Stimulated activated CD4-positive, alpha-beta T cell treated with anti-CD3 and anti-CD28 coated beads, Interleukin-15, amount 100 ng/mL, for 1 hour (primary cell): ENCODE measurements at places on chromosomes 1 and 21.

GRCh38 chr1:230068621-230068873 lies 1.5 kb downstream of the GALNT2 start:
- no peak for DNase-seq

DNA sequence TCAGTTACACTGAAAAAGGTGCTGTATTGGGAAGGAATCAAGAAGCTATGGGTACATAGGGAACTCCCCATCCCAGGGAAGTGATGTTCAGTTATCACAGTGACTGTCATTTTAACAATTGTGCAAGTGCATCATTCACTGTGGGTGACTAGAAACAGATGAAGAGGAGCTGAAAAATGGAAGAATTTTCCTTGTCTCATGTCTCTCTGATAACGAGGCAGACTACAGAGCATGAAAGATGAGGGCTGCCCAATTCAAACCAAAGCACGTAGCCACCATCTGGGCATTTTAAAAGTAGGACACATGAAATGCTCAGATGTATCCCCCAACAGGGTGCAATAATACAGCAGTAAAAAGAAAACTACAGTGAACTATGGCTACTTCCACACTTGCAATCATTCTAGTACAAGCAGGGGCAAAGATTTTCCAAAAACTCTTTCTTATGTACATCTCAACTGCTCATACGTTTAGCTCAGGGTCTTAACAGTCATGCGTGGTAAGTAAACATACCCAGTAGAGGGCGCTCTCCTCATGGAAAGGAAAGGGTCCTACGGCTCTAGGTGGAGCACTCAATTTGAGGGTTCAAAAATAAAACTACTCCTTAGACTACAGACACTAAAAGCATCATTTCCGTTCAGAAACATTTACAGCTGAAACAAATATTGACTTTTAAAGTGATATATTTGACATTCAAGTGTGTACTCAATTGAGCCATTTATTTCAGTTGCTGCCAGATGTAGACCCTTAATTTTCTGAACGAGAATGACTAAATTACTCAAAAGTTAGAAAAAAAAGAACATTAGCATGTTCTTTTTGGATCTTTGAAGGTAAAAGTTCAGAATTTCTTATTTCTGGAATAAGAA lies 143.2 kb downstream of the KCTD3 start:
- DNase-seq, result no peak

DNA sequence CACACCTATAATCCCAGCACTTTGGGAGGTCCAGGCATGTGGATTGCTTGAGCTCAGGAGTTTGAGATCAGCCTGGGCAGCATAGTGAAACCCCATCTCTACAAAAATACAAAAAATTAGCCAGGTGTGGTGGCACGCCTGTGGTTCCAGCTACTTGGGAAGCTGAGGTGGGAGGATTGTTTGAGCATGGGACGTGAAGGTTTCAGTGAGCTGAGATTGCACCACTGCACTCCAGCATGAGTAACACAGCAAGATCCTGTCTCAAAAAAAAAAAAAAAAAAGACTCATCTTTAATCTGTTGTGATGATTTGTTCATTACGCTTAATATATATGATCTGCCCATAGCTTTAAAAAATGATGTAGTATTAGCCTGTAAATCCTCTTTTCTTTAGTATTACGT lies 44.0 kb downstream of the OR10J1 start:
- no peak for DNase-seq

DNA sequence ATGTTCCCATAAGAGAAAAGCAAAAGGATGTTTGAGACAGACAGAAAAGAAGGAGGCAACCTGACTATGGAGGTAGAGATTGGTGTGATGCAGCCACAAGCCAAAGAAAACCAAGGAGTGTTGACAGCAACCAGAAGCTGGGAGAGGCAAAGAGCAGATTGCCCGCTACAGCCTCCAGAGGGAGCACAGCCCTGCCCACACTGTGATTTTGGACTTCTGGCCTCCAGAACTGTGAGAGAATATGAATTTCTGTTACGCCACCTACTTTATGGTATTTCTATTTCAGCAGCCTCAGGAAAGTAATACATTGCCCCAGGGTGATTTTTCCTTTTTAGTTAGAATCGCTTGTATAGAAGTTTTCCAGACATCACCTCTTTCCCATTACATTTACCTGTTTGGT lies 28.4 kb downstream of the SLAMF6 start:
- no peak for DNase-seq

DNA sequence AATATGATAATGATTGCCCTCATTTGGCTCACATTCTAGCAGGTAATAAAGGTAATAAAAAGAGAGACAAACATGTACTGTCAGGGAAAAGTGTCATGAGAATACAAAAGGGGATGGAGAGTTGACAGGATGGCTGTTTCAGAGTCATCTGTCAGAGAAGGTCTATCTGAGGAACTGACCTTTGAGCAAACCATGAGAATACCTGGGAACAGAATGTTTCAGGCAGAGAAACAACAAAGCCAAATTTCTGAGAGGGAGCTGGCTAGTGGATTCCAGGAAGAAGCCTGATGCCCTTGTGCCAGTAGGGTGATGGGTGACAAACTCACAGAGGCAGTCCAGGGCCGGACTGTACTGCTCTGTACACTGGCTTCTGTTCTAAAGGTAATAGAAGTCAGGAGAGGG lies 107.2 kb downstream of the C1orf21 start:
- DNase-seq, result no peak

DNA sequence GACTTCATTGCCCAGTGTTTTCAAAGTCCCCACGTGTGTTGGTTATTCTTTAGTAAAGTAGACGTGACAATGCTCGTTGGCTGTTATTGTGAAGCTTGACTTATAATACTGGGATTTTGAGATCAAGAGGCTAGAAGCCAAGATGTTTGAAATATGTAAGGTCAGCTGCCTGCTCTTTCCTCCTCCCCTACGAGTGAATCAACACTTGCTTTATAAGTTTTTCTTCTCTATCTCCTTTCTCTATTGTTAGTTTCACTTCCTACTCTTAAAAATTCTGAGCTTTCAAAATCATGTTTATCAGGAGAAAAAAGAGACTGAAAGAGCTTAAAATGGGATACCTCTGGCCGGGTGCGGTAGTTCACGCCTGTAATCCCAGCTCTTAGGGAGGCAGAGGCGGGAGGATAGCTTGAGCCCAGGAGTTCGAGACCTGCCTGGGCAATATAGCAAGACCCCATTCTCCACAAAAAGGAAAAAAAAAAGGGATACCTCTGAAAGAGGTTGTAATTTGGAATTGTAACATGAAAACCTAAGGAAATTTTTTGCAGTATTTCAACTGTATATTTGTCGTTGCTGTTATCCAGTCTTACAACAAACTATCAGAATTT lies 72.0 kb downstream of the EPB41 start:
- DNase-seq, result no peak

DNA sequence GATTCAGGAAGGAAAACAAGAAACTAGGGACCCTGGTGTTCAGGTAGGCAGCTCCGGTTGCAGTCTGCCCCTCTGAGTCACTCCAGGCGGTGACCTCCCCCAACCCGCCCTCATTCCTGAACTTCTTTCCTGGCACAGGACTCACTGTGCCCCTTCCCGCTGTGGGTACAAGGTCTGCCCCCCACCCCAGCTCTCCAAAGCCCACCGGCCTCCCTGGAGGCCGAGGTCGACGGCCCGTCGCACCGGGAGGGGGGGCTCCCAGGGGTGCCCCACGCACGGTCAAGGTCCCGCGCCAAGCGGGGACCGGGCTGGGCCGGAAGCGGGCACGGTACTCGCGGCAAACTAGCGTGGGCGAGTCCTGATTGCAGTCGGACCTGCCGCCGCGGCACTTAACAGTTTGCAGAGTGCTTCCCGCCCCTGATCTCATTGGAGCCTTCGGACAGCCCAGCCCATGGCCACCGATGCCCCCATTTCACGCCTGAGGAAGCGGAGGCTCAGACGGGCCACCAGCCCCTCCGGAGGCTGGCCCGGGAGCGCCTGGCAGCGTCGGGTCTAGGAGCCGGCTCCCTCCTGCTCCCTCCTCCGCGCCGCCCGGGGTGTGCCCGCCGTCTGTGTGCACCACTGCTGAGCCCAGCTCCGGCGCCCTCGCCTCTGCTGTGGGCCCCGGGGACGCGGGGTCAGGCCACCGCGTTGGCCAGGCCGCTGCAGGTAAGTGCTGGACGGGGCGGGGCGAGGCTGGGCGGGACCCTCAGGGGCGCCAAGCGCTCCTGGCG lies at the start of gene GJB3:
GJB3 (plus strand) TSS at position 144 of the 773 bp plus-strand sequence. CDS start 3,549 bp downstream, outside the sequence.
- DNase-seq, result no peak

GRCh38 chr1:232984577-232985425 lies 34.4 kb downstream of the NTPCR start:
- DNase-seq, result no peak

DNA sequence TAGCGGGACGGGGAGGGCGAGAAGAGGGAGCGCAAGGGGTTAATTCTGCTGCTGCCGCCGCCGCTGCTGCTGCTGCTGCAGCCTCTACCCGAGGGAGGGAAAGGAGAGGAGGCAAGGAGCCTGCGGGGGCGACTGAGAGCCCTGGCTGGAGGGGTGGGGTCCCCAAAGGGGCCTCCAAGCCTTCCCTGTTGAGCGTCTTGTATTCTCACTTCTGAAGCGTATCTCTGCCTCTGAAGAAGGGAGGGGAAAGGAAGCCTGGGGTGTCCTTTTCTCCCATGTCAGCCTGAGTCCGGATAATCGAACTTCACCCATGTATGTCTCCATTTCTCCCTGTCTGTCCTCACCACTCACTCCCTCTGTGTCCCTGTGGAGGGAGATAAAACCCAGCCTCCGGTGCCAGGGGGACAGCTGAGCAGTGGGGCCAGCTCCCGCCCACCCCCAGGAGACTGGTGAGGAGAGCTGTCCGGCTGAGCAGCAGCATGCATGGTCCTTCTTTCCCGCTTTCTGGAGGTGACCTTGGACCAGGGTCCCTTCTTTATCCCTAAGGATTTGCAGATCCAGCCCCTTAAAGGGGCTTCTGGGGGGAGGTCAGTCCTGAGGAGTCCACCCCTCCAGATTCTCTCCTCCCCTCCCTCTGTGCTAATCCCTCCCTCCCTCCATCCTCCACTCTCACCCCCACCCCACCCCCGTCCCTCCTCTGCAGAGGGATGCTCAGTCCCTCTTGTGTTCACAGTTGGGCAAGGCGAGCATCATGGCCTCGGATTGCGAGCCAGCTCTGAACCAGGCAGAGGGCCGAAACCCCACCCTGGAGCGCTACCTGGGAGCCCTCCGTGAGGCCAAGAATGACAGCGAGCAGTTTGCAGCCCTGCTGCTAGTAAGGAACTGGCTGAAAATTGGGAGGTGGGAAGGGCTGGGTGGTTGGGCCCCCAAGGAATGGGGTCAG lies 1.0 kb downstream of the NCDN start:
- DNase-seq, result no peak

DNA sequence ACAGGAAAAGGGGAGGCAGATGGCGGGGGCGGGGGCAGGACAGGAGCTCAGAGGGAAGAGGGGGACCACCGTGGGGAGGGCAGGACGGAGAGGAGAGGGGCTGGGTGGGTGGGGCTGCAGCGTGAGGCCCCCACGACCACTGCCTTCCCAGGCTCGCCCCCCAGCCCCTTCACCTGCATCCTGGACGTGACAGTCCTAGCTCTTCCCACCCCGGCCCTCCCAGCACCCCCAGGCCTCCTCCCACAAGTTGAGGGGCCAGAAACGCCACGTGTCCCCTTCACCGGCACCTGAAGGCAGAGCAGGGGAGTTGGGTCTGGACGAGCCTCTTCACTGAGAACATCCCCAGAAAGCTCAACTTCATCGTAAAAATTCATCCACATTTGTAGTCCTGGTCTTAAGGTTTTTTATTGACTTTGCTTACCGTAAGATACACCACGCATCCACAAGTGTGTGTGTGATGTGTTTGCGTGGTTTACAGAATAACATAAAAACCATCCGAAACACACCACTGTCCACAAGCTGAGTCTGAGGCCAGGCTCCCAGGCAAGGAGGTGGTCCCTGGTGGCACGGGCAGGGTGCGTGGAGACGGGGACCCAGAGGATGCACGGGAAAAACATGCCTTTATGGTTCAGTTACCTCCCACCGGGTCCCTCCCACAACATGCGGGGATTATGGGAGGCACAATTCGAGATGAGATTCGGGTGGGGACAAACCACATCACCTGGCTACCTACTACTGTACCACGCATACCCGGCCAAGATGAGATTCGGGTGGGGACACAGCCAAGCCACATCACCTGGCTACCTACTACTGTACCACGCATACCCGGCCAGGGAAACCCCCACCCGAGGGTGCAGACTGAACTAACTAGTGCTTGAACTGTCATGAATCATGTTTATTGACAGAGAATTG lies 13.9 kb upstream of the COL18A1 start:
- DNase-seq, result no peak

DNA sequence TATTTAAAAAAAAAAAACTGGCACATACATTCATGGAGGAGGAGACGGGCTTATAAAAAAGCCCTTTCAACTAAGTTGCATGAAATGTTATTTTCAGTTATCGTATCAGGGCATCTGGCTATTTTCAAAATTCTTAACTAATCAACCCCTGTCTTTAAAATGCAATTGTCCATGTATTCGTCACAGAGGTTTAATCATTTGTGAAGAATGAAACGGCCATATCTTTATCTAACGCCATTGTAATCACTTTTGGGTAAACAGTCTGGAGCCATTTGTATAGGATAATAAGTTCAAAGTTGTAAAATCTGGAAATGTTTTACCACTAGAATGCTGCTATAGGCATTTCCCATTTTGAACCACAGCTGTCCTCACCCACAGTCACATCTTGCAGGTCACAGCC lies 30.4 kb downstream of the SLC30A10 start:
- no peak for DNase-seq

- DNase-seq, result no peak
These were observed 12.1 kb upstream of the KDF1 start for GRCh38 chr1:26972390-26972789.
